ENCODE measurements at places on chromosomes 2 and 18.
A peak's percentile ranks its signal among the peaks of the same experiment; 100 is the strongest.

GRCh38 chr2:75155115-75155514 lies 44.2 kb downstream of the TACR1 start:
- DNase-seq: no peak

DNA sequence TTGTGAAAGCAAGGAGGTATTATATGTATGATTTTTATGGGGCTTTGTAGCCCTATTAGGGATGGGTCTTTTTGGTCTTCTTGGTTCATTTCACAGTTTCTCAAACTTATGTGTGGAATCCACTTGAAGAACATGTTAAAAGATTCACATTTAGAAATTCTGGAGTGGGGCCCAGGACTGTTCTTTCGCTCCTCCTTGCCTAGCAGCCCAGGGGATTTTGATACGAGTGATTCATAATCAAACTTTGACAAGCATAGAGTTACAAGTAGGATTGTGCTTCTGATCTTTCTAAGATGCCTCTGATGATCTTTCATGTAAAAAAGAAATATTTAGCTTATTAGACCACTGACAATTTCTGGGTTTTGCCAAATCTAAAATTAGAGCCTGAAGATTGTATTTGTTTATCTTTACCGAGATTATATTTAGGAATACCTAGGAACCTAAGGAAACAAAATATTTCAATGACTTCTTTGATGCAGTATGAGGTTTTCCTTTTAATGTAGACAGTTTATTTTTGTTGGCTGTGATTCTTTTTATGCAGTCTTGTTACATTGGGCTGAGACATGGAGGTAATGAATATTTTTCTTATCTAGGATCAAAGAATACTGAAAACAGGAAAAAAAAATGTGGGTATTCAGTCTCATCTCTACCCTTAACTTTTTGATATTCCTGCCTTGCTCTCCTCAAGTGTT lies 324.0 kb downstream of the PARD3B start:
- DNase-seq: peak; percentile 50

DNA sequence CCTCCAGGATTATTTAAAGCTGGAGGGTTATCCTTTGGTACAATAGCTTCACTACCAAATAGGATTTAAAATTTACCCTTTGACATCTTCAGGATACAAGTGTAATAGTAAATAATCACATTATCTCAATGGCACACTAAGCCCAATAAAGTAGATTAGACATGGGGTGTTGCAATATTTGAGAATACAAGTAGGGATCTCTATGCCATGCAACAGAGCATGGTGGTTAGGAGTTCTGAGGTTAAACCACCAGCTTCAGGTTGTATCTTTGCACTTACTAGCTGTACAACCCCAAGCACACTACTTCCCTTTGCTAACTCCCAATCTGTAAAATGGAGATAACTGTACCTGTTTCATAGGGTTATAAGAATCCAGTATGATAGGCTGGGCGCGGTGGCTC lies 6.2 kb downstream of the MBD2 start:
- DNase-seq: no peak

- no peak for DNase-seq
Measured at GRCh38 chr2:55232863-55233657, 572 bp downstream of the RPS27A start.

- no peak for DNase-seq
Measured at GRCh38 chr2:155273323-155273722, 574.8 kb downstream of the KCNJ3 start.

GRCh38 chr2:43073401-43073825 lies 153.0 kb downstream of the ZFP36L2 start:
- DNase-seq: peak; percentile 61

GRCh38 chr18:10247021-10247741 lies 207.3 kb upstream of the APCDD1 start:
- DNase-seq: no peak

DNA sequence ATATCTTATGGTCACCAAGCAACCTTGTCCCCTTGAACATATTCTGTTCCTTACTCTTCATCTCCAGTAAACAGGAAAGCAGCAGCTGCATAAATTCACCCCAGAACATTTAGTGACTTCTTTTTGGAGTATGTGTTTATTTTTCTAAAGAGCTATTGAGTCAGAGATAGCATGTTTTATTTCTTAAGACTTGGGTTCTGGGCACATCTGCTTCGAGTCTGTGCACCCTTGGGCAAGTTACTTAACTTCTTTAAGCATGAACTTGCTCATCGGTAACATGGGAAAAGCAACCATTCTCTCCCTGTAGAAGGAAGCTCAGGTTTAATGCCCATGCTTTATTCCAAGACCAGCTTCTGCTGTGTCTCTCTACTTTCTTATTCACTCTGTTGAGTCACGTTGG lies 309.3 kb upstream of the MEX3C start:
- no peak for DNase-seq

GRCh38 chr2:48357351-48357750 lies 172.6 kb upstream of the STON1 start:
- no peak for DNase-seq

DNA sequence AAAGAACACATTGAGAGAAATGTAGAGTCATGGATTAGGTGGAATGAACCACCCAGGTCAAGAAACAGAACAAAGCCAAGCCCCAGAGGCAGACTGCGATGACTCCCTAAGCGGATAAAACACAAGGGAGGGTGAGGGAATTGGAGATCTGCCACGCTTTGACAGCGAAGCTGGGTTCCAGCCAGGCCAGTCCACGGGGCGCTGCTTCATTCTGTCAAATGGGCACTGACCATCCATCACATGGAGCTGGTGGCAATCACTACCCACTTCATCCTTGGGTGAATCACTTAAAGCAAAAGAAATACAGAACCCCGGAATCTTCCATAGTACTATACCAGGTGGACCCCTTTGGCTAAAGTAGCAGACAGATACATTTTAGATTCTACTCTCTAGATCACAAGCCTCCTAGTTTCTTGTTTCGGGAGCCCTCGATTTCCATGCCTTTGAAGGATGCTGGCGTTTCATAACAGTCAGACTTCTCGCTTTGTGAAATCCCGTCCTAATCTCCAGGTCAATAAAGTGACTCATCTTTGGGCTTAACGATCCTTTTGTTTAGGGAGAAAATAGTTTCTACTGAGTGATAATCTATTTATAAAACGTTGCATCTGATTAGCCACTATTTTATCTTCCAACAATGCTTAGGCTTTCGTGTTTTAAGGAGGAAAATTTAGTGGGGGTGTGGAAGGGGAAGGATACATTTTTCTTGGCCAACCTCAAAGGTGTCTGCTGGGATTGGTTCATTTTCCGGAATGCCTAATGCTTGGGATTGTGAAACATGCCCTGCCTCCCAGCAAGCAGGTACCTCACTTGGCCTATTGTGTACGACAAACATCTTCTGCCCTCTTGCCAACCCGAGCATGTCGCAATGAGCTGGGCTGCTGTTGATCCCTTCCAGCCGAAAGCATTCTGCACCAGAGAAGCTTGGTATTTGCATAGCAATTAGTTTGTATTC lies 44.1 kb upstream of the HDAC4 start:
- DNase-seq: no peak

DNA sequence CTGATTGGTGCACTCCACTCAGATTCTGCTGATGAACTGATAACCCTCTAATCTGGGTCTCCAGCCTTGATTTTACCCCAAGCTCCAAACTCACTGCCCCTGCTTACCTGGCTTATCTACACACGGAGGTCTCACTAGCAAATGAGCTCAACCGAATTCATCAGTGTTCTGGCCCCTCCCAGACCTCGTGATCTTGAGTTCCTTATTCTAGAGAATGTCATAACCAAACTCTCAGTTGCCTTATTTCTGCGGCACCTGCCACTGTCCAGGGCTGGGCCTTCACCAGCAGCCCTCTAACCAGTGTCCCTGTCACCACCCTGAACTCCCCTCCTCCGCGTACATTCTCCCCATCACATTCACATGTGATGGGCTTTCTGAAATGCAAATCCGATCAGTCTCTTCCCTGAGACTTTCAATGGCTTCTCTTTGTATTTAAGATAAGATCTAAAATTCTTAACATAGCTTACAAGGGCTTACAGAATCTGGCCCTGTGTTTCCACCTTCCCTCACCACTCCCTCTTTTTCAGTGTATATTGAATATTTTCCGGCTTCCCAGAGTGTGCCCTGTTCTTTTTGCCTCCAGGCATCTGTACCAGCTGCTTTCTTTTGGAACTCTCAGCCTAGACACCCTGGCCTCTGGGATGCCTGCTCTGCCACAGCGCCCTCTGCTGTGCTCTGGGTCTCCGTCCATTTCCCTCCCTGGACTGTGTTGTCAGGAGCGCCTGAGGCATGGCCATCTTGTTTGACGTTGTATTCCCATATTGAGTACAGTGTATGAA lies 31.1 kb downstream of the NAB1 start:
- peak; percentile 21 for DNase-seq

GRCh38 chr2:44566059-44566458 lies 204.3 kb downstream of the CAMKMT start:
- no peak for DNase-seq

DNA sequence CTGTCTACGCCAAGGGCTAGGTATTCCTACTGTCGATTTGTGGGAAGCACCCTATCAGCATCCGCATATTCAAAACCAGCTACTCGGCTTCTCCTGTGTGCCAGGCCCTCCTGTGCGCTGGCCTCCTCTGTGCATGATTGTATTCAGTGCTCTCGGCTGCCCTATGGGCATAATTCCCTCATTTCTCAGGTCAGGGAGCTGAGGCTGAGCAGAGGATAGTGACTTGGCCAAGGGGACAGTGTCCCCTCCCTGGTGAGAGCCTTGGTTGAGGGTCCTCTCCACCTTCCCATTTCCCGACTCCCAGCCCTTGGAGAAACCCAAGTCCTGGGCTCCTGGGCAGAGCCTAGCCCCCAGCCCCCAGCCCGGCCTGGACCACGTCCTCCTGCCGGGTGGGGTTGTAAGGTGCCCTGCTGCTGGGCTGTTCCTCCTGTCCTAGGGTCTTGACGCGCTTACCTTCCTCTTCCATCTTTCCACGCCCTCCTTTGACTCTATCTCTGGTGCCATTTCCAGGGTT lies 6.3 kb upstream of the HS6ST1 start:
- DNase-seq: no peak

DNA sequence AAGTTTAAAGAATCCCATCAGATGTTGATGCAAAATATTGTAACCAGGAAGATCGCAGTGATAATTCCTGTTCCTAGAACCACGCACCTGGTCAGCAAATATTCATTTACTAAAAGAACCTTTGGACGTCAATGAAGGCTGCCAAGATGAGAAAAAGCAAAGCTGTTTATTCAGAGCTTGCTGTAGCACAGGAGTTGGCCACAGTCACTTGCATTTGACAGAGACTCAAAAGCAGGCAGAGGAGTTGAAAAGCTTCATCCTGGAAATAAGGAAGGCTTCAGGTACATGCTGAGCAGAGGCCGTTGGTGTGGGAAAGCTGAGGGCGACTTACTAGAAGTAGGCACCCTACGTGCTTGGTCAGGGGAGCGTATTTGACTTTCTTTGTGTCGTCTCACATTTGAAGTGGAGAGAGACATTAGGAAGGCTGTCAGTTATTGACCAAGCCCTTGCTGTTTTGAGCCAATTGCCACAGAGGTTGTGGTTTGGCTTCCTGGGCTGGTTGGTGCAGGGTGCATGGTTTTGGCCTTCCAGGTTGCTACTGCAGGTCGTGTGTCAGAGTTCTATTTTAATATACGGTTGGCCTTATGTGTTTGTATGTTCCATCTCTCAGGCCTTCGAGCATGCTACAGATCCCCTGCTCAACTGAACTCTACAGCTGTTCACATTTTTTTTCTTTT lies 289.6 kb downstream of the METTL4 start:
- no peak for DNase-seq

DNA sequence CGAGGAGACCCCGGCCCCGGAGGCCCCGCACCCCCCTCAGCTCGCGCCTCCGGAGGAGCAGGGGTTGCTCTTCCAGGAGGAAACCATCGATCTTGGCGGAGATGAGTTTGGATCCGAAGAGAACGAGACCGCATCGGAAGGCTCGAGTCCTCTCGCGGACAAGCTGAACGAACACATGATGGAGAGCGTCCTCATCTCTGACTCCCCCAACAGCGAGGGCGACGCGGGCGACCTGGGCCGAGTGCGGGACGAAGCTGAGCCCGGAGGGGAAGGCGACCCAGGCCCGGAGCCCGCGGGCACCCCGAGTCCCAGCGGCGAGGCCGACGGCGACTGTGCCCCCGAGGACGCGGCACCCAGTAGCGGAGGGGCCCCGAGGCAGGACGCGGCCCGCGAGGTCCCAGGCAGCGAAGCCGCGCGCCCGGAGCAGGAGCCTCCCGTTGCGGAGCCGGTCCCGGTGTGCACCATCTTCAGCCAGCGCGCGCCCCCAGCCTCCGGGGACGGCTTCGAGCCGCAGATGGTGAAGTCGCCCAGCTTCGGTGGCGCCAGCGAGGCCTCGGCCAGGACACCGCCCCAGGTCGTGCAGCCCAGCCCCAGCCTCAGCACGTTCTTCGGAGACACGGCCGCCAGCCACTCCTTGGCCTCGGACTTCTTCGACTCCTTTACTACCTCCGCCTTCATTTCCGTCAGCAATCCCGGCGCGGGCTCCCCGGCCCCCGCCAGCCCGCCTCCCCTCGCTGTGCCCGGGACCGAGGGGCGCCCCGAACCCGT lies 8.3 kb downstream of the TRAPPC12 start:
- DNase-seq: no peak

DNA sequence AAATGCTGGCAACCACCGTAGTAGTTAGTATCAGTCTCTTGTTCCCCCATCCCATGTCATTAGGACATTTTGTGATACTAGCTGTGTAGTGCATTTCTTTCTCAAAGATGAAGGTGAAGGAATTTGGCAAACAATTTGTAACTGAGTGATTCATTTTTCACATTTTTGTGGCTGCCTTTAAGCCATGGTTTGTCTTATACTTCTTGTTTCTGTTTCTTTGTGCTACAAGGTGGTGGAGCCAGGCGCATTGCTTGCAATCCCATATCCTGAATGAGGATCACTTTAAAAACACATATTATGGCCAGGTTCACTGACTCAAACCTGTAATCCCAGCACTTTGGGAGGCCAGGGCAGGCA lies 40.6 kb downstream of the GPD2 start:
- no peak for DNase-seq

DNA sequence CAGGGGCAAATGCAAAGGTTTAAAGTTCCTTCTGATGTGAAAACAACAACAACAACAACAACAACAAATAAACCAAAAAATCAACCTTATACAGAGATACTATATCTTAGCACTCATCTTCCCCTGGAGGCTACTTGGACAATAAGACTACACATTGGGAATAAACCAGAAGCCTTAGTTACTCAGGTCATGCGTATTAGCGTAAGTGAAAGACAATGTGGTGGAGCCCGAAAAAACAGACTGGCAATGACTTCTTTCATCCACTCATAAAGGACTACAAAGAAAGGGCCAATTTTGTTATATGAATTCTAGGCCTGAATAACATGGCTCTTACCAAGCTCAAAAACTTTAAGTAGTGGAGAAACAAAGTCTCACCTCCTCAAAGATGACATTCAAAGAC lies 19.4 kb upstream of the PPP4R3B start:
- no peak for DNase-seq

- no peak for DNase-seq
Measured at GRCh38 chr2:8615576-8616281, 66.1 kb upstream of the ID2 start.

Measured in fibroblast of the conjunctiva (primary cell).